Stimulated activated CD4-positive, alpha-beta T cell treated with anti-CD3 and anti-CD28 coated beads, Interleukin-1b, Interleukin-23, amount 100 ng/mL, for 1 hour (primary cell): ENCODE measurements at places on chromosomes 7 and 10.
A peak's percentile ranks its signal among the peaks of the same experiment; 100 is the strongest.

DNA sequence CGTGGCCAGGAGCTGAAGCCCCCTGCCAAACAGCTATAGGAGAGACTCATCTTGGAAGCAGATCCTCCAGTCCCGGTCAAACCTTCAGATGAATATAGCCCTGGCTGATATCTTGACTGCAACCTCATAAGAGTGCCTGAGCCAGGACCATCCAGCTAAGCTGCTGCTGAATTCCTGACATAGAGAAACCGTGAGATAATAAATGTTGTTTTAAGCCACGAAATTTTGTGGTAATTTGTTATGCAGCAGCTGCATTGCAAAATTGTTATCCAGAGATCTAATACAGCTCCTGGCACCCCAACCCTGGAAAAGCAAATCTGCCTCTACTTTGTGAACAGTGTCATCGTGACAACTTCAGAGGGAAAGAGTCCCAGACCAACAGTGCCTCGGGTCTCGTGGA is 119.9 kb downstream of the CREB5 start:
- no peak for DNase-seq

GRCh38 chr10:60862517-60862916 is 81.5 kb downstream of the RHOBTB1 start:
- no peak for DNase-seq

DNA sequence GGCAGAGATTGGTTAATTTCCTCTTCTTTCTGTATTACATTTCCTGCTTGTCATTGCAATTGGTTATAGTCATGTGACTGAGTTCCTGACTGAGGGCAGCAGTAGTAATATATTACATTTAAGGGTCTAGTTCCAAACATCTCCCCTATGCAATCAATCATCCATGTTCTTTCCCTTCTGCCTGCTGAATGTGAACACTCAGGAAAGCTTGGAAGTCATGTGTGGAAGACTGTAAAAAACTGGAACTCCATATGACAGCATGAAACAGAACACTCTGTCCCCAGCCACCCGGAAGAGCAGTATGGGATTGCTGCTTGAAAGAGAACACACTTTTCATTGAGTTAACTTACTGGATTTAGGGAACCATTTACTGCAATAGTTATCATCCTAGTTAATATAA is 459.7 kb upstream of the SEMA3A start:
- no peak for DNase-seq

DNA sequence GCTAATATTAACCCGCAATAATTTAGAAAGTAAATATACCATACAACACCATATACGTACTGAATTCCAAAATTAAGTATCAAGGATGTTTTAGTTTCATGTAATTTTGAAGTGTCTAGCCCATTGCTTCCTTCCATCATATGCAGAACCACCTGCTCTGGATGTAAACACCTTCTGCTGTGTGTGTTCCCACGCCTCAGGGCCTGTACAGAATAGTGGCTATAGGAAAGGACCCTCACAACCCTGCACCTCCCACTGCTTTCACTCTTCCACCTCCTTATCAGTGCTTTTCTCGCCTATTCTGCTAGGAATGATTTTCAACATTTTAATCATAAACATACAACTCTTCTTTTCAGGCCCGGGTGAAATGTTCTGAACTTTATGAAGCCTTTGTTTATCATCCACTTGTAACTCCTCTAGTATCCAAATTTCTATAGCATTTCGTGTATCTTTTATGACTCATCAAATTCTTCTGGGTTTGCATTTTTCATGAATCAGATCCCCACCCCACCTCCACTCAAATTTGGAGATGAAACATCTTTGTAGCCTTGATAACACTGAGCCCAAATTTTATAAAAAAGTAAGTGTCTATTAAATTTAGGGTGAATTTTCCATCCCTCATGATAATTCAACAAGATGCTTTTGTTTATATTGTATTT is 1106.8 kb upstream of the C7orf33 start:
- no peak for DNase-seq

- DNase-seq: no peak
Measured at GRCh38 chr10:60236869-60237524, 152.7 kb downstream of the ANK3 start.

DNA sequence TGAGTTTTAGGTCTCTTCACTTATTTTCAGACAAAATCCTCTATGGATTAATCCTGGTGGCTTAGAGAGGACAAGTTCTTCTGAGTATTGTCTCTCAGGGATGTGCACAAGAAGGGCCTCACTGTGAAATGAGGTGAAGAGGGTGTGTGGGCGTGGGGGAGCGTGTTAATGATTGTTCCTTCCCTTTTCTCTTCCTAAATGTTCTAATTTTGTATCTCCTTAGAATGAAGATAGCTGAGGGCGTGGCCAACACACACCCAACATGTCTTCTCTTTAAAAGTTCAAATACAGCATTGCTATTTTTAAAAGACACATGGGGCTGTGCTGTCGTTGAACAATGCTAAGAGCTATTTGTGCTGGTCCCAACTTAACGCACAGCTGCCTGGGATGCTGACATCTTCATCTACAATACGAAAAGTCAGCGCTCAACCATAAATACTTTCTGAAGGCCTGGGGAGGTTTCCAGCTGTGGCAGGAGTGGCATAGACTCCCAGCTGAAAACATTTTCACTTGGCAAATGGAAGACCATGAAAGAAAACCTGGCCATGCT is 135.9 kb downstream of the JCAD start:
- no peak for DNase-seq

GRCh38 chr7:84786073-84786472 is 400.8 kb downstream of the SEMA3D start:
- DNase-seq: no peak

DNA sequence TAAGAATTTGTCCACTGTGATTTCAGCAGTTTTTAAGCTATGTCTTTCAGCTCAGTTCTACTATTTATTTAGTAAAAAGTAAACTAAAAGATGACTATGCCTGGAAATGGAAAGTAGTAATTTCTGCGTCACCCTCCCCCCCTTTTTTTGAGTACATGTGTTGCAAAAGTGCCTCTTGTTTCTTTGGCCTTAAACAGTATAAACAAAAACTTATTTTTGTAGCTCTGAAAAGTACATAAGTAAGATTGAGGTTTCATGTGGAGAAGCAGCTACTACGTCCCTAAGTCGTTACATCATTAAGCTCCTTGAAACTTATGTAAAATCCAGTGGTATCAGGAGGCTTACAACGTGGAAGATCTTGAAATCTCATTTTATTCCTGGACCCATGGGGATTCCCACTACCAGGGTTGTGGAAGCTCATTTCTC is 46.3 kb upstream of the HBP1 start:
- no peak for DNase-seq

- DNase-seq: no peak
Measured at GRCh38 chr10:118735294-118735693, 19.5 kb downstream of the CACUL1 start.

GRCh38 chr7:13794581-13794980 is 194.9 kb downstream of the ETV1 start:
- DNase-seq: no peak

GRCh38 chr7:7228967-7229366 is 46.6 kb downstream of the C1GALT1 start:
- DNase-seq: no peak

DNA sequence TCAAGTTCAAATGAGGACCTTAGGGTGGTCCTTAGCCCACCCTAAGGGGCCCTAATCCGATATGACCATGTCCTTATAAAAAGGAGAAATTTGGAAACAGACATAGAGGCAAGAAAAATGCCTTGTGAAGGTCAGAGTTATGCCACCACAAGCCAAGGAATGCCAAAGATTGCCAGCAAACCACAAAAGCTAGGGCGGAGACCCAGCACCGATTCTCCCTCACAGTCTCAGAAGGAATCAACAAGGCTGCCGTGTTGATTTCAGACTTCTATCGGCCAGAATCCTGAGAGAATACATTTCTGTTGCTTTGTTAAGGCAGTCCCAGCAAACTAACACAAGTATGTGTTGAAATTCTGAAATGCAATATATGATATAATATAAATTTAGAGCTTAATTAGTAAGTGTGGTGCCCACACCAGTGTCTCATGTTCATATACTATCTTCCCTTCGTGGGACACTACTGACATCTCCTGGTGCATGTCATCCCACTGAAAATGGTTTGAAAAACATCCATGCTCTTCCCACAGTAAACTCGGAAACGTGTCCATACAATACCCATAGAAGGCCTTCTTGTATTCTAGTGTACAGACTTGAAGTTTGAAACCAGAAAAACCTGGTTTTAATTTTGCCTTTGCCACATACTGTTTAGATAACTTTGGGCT is 349.0 kb downstream of the TNS3 start:
- no peak for DNase-seq

DNA sequence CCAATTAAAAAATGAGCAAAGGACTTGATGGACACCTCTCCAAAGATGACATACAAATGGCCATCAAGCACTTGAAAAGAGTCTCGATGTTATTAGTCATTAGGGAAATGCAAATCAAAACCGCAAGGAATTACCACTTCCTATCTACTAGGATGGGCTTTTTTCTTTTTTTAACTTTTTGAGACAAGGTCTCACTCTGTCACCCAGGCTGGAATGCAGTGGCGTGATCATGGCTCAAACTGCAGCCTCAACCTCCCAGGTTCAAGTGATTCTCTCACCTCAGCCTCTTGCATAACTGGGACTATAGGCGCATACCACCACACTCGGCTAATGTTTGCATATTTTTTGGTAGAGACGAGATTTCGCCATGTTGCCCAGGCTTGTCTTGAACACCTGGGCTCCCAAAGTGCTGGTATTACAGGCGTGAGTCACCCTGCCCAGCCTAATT is 13.6 kb downstream of the NKX1-2 start:
- no peak for DNase-seq

- no peak for DNase-seq
Measured at GRCh38 chr7:135998081-135998480, 20.9 kb upstream of the MTPN start.

DNA sequence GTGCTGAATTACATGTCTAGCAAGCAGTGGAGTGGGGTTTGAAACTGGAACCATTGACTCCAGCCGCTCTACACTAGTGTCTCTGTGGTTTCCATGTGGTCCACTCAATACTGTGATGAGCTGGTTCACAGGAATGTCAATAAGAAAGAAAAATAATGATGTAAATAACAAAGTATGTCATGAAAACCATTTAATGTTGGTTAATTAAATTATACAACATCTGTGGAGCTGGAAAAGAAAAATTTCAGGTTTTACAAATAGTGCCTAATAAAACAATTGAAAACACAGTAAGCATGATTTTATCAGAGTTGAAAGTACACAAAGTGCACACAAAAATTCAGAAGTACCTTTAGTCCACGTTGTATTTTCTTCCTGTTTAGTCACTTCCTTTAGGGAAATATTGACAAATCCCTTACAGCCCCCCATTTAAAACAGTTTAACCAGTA is 28.7 kb upstream of the NAMPT start:
- DNase-seq: no peak

DNA sequence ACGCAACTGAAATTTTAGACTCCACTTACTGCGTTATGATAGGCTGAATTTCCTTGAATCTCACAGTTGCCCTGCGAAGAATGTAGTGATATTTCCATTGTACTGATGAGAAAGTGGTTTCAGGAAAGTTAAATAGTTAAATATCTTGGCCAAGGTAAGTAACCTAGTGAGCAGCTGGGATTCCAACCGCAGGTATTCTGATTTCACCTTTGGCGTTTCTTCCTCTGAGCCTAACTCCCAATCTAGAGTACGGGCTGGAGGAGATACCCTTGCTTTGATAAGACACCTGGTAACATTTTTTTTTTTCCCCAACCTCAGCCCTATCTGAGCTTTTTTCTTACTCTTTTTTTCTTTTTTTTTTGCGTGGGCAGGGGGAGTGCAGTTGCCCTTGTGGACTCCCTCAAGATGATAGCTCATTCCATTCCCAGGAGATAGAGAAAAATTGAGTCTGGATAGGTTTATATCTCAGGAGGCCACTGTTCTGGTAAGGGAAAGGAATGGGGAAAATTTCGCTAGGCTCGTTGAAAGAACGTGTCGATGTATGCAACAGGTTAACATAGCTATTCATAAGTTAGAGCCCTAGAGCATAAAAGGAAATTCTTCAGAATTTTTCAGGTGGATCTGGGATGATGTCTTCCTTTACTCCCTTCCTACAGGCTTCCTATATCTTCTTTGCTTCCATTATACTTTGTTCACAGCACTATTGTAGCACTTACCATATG is 3.1 kb upstream of the TAS2R38 start:
- no peak for DNase-seq

- DNase-seq: no peak
Measured at GRCh38 chr7:74178632-74179031, 4.5 kb downstream of the EIF4H start.

GRCh38 chr10:47008769-47009168 is 97.5 kb downstream of the PTPN20 start:
- no peak for DNase-seq

GRCh38 chr10:92995509-92995908 is 65.1 kb upstream of the CYP26C1 start:
- no peak for DNase-seq

DNA sequence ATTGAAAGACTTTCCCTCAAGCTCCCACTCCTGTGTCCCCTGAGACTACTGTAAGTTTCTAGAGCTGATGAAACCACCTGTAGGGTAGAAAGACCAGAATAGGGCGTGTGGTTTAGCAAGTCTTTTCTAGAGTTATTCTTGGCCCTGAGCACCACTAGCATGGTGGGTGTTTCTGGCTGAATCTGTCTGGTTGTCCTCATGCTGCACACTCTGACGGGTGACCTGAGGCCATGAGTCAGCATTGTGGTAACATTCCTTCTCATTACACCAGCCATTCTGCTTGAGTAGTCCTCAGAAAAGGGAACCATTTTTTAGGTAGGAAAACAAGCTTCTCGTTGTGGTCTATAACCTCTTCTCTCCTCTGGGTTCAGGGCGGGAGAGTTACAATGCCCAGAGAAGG is 250.3 kb downstream of the SNX13 start:
- no peak for DNase-seq

DNA sequence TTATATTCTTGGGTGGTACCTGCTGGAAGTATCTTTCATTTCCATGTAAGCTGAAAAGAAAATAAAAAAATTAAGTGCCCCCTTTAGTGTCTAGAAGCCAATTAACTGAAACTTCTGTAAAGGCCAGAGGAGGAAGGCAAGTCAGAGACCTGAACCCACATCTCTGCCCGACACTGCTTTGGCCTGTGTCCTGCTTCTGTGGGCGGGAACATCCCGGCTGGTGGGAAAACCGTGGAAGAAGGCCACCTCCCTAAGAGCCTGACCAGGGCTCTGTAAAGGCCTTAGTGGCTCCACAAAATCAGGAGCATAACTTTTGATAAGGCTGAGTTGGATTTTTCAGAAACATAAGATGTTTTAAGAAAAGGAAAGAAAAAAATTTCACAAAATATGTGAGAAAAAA is 9.4 kb downstream of the CPXM2 start:
- no peak for DNase-seq

- no peak for DNase-seq
Measured at GRCh38 chr7:778968-779451, 51.9 kb upstream of the PRKAR1B start.

- no peak for DNase-seq
Measured at GRCh38 chr7:151403764-151404163, 6.1 kb downstream of the WDR86 start.

DNA sequence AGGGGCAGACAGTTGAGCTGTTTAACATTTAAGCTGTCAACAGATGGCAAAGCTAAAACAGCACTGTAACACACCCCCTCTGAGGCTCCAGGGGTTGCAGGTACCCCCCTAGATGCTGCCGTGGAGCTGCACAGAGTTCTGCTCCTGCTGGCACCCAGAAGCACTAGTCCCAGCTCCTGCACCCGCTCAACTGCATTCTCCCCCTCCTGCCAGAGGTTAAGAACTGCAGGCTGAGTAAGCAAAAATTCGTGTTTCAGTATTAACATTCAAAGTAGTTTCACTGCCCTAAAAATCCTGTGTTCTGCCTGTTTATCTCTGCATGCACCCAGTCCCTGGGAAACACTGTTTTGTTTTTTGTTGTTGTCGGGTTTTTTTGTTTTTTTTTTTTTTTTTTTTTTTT is 790.8 kb upstream of the KCND2 start:
- no peak for DNase-seq

- peak; percentile 36 for DNase-seq
Measured at GRCh38 chr7:101814991-101815825, 2.2 kb upstream of the CUX1 start.
